RPMI8226 (cell line): ENCODE measurements at places on chromosomes 11 and 22.

GRCh38 chr11:129252621-129253020 lies 60.5 kb upstream of the ARHGAP32 start:
- no peak for DNase-seq

DNA sequence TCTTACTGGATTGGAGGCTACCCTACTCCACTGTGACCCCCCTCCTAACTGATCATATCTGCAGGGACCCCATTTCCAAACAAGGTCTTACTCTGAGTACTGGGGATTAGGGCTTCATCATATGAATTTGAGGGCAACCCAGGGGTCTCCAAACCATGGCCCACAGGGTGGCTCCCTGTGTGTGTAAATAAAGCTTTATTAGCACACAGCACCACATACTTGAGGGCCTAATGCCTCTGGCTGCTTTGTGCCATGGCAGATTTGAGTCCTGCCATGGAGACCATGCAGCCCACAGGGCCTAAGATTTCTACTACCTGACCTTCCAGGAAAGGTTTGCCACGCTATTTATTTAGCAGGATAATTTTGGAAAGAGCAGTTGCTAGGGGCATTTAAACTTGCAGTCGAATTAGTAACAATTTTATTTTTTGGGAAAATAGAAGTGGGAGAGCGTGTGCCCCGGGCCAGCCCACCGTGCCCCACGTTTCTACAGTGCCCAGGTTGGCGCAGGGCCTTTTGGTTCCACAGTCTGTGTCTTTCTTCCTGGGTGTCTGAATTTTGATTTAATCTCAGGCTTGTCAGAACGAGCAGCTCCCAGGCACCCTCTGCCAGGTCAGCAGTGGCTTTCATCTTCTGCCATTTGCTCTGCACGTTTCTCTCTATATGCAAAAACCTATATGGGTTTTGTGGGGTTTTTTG lies 92.3 kb downstream of the KCNQ1 start:
- no peak for DNase-seq

DNA sequence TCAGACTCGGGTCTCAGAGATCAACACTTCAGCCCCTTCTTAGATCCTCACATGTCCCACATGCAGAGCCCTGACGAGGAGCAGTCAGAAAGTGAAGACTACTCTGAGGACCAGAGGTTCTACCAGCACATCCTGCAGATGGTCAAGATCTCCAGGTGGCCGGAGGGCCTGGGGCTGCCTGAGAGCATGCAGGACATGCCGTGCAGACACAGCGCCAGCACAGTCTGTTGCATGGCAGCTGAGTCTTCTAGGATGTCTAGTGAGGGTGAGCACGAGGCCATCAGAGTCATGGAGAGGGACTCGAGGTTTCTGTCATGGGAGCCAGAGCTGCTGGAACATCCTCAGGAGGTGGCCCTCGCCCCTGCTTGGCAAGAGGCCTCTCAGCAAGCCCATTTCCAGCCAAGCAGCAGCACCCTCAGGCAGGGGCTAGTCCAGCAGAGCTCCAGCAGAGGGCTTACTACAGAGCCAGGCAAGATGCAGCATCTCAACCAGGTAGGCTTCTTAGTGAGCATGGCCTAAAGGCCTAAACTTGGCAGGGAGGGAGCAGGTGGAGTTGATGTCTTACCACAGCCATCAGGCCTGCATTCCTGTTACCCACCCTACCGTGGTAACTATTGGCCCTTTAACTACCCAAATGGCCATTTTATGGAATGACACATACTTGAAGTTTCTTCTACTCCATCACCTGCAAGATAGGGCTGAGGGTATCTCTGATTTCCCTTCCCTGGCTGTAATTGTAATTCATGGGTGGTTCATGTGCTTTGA lies 28.7 kb downstream of the CEP164 start:
- DNase-seq = no peak

GRCh38 chr11:776561-777287 lies 563 bp downstream of the GATD1 start:
- peak; percentile 49 for DNase-seq

DNA sequence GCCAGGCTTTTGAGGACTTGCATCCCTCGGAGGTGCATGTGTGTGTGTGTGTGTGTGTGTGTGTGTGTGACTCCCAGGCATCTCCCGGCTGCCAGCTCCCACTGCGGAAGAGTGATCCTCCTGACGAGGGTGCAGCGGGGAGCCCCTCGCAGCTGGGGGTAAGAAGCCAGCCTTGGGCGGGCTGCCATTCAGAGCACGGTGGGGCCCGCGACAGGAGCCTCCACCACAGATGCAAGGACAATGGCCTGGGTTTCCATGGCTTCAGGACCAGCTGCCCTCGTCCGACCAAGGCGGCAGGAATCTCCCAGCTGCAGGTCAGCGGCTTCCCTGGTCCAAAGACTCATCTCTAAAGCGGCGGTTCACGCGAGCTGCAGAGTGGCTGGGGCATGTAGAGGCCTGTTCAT lies 908.5 kb downstream of the BRD1 start:
- DNase-seq = no peak

GRCh38 chr11:122207921-122208764 lies 92.1 kb upstream of the BLID start:
- DNase-seq = no peak

- no peak for DNase-seq
Observed at GRCh38 chr22:25365491-25366261, 146.2 kb downstream of the CRYBB2 start.

DNA sequence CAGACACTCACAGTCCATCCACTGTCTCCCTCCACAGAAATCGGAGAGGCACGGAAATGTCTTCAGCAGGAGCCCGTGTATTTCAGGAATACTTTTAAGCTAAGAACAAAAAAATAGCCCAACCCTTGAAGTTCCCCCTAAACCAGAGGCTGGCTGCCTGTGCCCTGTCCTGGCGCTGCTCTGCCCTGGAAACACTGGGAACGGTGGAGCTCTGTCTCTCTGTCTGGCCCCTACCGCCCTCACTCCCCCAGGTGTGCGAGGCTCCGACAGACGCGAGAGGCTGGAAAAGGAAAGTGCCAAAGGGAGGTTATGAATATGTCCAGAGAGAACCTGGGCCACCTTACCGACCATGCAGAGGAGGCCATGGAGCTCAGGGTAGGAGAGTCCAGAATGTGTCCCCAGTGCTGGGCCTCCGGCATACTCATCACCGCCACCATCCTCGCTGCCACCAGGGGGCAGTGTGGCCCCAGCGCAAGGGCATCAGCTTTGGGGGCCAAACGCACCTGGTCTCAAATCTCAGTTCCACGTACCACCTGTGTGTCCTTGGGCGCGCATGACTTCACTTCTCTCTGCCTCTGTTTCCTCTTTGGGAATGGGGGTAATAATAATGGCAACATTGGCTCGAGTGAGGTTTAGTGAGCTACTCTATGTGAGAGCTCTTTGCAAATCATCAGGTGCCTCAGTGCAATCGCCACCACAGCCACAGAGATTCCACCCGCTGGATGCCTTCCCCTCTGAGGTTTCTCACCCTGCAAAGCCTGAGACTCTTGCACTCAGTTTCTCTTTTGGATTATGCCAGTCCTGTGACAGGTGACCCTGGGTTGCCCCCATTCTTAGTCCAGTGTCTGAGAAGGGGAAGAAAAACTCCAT lies 10.4 kb upstream of the SLCO2B1 start:
- peak; percentile 80 for DNase-seq

GRCh38 chr11:45091563-45092403 lies 54.7 kb upstream of the PRDM11 start:
- DNase-seq = no peak

GRCh38 chr11:133910101-133910500 lies 46.7 kb downstream of the IGSF9B start:
- DNase-seq = no peak

DNA sequence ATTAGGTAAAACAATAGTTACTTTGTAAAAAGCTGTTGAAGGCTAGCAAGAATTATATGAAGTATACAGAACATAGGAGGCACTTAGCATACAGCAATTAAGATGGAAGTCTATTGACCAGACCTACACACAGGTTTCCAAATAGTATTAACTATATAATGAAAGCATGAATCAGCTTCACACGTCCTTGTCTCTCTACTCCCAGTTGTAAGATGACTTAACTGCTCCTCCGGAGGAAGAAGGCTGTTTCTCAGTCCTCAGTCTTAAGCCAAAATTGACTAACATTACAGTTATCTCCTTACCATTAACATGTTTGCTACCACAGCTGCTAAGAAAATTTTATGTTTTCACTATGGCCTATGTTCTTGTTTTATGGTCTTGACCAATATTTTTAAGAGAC lies 24.7 kb downstream of the SIK3 start:
- no peak for DNase-seq

GRCh38 chr11:32366666-32367065 lies 68.7 kb downstream of the WT1 start:
- no peak for DNase-seq

DNA sequence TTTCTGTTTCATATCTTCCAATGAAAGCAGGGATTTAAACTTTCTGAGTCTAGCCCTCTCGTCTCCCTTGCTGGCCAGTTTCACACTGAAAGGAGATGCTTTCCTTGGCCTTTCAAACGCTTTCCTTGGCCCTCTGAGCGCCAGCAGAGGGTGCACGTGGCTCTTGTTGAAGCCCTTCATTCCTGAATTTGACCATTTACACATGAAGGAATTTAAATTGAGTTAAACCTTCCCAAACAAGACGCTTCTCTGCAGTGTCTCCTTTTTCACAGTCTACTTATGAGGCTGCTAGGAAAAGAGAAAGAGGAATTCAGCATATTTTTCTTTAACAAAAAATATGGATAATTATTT lies 21.6 kb downstream of the NNMT start:
- peak; percentile 41 for DNase-seq

DNA sequence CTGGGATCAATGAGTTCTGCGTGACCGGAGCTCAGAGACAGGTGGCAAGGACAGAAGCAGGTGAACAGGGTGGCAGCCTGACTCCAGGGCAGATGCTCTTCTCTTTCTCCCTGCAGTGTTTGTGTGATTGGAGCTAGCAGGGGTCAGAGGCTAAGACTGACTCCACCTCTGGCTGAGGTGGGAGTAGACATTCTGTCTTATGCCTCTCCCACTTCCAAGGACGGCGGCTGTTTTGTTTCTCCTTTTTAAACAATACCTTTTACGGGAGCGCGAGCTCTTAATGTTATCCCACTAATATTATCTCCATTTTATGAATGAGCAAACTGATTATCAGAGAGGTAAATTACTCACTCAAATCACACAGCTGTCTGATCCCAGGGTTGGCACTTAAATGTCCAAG lies 323.7 kb downstream of the MIAT start:
- no peak for DNase-seq

DNA sequence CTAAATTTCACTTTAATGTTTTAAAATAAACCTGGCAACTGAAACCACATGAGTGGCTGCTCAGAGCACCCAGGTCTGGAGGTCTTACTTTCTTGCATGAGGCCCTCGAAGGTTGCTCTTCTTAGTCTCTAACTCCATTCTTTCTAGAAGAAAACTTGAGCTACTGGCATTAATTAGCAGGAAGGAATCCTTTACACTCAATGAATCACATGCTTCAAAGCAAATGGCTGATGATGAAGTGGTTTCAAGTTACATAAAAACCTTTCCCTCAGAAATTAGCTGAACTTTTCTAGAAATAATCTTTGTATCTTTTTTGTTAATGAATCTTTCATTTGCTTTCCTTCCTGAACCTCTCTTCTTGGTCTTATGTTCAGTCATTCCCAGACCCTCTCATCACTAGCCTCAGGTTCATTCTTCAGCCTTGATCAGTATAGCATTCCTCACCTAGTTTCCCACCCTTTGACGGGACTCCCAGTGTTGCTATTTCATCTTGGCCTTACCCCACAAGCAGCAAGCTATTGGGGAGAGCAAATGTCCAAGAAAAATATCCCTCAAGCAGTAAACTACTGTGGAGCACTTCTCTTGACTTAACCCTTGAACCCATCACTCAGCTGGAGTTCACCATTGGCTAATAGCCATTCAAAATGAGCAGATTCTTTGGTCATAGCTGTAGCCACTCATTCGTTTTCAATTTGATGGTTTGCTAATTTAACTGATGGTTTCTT lies 75.1 kb downstream of the INSC start:
- no peak for DNase-seq

DNA sequence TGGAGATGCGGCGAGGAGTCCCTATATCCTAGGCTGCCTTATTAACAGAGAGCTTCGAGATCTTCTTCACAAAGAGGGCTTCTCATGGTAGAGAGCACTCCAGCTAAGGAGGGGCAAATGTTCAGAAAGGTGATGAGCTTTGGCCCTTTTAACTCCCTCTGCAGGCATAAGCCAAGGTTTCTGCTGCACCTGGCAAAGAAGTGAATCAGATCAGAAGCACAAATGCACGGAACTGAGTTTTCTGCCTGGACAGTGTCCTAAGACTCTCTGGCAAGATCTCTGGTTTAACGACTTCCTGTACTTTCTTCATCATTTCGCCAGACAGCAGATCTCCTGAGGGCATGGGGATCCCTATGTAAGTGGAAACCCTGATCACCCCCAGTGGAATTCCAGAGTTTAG lies 37.2 kb downstream of the POU2AF3 start:
- DNase-seq = no peak

GRCh38 chr11:108224366-108224765 lies 1.5 kb downstream of the ATM start:
- DNase-seq = no peak

DNA sequence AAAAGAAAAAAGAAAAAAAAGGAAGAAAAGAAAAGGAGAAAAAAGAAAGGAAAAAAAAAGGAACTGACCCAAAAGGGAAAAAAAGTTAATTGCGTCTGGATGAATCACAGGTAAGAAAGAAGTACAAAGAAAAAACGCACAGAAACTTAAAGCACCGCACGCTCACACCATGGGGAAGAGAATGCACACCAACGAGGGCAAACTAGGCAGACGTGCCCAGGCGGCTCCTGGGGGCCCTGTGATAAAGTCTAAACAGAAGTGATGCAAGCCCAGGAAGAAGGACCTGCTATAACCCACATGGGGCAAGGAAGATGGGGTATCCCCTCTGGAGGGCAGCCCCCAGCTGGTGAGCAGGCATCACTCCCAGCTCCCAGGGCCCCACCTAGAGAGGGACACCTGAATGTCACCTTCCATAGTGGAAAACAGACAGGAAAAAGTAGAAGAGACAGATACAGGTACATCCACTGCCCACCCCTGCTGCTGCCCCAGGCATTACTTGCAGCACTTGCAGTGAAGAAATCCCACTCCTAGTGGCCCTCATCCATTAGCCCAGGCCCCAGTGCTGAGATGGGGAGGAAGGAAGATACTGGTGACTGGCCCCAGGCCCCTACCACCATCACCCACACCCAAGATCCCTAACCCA lies 28.9 kb downstream of the NAP1L4 start:
- no peak for DNase-seq
